ENCODE measurements at places on chromosomes 16 and 17.

- H3K36me3 ChIP-seq, result no peaks in the 10 kb centered on the region
- peaks cover 31% of the 10 kb centered on the region for H3K27me3 ChIP-seq
- peaks cover 10% of the 10 kb centered on the region for H3K4me1 ChIP-seq
- no peak overlapping the region for H3K27ac ChIP-seq
- no peak overlapping the region for H3K4me3 ChIP-seq
These were observed 219.7 kb upstream of the RPL38 start for GRCh38 chr17:73983621-73984400.

DNA sequence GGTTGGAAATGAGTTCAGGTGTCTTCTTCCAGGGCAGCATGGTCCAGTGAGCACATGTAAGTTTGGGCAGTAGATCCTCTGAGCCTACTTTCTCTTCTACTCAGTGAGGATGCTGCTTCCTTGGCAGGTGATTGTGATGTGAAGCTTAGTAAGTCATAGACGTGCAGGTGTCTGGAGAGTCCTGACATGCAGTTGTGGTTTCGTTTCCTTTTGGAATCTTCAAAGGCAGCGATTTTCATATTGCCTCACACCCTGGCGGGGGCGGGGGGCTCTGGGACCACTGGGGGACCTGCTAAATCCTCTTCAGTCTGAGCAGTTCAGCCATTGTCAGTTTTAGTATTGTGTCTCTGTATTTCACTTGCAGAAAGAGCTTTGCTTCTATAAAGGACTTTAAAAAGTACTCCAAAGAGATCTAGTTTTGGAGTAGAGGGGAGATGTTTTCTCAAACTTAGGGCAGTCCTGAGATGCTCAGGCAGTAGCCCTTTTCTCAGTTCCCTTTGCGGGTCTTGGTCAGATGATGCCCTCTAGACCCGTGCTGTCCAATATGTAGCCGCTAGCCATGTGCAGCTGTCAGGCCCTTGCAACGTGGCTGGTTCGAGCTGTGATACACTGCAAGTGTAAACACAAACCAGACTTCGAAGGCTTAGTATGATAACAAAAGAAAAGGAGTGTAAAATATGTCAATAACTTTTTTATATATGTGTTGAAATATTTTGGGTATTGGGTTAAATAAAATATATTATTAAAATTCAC lies 4.0 kb upstream of the CDK5R1 start:
- H3K27me3 ChIP-seq, result no peaks in the 10 kb centered on the region
- peaks cover 21% of the 10 kb centered on the region for H3K36me3 ChIP-seq
- H3K4me1 ChIP-seq, result peaks cover 5% of the 10 kb centered on the region
- H3K27ac ChIP-seq, result peak overlapping the region; percentile 29

- H3K4me1 ChIP-seq, result peaks cover 3% of the 10 kb centered on the region
- H3K4me3 ChIP-seq, result no peak overlapping the region
- DNase-seq, result no peak
These were observed 124.3 kb downstream of the SOCS1 start for GRCh38 chr16:11131706-11132105.

DNA sequence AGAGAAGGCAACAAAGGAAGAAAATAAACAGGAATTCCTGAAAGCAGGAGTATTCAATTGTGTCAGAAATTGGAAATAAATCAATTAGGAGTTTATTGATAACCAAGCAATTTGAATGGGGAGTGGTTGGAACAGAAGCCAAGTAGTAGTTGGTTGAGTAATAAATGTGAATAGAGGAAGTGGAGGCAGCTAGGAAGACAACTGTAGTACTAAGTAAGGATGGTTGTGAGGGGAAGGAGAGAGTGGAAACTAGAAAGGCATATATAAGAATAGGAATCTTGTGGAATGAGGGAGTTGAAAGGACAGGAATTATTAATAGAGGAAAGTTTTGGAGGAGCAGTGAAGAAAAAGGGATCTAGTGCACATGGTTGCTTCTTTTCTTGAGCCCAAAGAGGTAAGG lies 34.4 kb downstream of the NFAT5 start:
- no peak overlapping the region for H3K4me3 ChIP-seq
- peaks cover 24% of the 10 kb centered on the region for H3K4me1 ChIP-seq
- peak overlapping the region; percentile 0 for H3K27ac ChIP-seq
- H3K36me3 ChIP-seq, result peaks cover 3% of the 10 kb centered on the region
- H3K27me3 ChIP-seq, result no peaks in the 10 kb centered on the region

DNA sequence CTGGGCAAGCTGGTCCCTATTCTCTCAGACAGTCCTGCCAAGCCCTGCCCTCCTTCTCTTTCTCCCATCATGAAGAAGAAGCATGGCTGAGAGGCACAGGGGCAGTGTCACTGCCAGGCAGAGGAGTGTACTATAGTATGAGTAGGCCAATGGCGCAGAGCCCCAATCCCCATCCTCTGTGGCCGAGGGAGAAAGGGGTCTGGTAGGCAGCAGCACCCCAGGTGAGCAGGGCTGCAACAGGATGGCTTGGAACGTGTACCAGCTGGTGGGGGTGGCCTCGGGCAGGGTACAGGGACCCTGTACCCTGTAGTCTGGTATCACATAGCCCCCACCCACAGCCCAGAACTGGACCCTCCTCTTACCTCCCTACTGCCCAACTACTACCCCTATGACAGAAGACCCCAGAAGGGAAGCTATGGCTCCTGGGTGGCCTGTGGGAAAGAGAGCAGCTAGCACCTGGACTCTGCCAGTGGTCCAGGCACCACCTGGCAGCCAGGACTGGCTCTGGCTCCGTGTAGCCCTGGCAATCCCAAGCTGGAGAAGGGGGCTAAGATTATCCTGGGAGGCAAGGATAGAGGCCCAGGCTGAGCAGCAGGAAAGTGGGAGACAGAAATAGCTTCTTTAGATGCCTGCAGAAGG lies 4.4 kb downstream of the SMARCD2 start:
- no peak for DNase-seq
- H3K27me3 ChIP-seq, result no peaks in the 10 kb centered on the region
- H3K4me1 ChIP-seq, result peaks cover 22% of the 10 kb centered on the region
- H3K27ac ChIP-seq, result no peak overlapping the region

- H3K4me3 ChIP-seq, result no peak overlapping the region
- no peak for DNase-seq
- H3K27me3 ChIP-seq, result peaks cover 12% of the 10 kb centered on the region
These were observed 82.6 kb upstream of the GNAO1 start for GRCh38 chr16:56108724-56109123.

- peaks cover 30% of the 10 kb centered on the region for H3K4me1 ChIP-seq
- DNase-seq, result peak; percentile 54
- peak overlapping the region; percentile 84 for H3K4me3 ChIP-seq
- H3K36me3 ChIP-seq, result no peaks in the 10 kb centered on the region
- peak overlapping the region; percentile 94 for H3K27ac ChIP-seq
These were observed 13.2 kb downstream of the COPZ2 start for GRCh38 chr17:48024149-48025039.

DNA sequence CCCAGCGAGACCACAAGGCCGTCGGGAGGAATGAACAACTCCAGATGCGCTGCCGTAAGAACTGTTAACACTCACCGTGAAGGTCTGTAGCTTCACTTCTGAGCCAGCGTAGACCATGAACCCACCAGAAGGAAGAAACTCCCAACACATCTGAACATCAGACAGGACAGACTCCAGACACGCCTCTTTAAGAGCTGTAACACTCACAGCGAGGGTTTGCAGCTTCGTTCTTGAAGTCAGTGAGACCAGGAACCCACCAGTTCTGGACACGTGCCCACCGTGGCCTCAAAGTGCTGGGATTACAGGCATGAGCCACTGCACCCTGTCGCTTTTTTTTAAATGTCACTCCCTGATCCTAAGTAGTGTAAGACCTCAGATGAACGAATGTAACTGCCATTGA lies 17.3 kb downstream of the KPNA2 start:
- no peak overlapping the region for H3K27ac ChIP-seq
- no peaks in the 10 kb centered on the region for H3K27me3 ChIP-seq
- DNase-seq, result no peak
- H3K4me3 ChIP-seq, result no peak overlapping the region
- peaks cover 5% of the 10 kb centered on the region for H3K4me1 ChIP-seq

GRCh38 chr16:14364386-14365199 lies 265.5 kb downstream of the PARN start:
- peaks cover under 1% of the 10 kb centered on the region for H3K4me1 ChIP-seq
- H3K36me3 ChIP-seq, result no peaks in the 10 kb centered on the region
- no peak overlapping the region for H3K4me3 ChIP-seq
- H3K27ac ChIP-seq, result no peak overlapping the region

DNA sequence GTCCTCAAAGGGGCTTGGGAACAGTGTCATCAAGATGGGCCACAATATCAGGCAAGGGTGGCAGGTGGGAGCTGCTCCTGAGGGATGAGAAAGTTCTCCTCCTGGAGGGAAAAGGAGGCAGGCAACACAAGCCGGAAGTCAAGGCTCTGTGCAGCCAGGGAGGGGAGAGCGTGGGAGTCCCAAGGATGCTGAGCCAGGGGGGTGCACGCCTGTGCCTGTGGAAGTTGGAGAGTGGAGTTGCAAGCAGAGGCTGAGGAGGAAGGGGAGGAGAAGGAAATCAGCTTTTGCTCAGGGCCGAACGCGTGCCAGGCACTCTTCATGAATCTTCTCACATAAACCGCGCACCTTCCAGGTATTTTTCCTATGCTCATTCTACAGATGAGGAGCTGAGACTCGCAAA lies 7.4 kb upstream of the SLC13A2 start:
- peaks cover 10% of the 10 kb centered on the region for H3K27me3 ChIP-seq
- no peak overlapping the region for H3K4me3 ChIP-seq
- H3K4me1 ChIP-seq, result no peaks in the 10 kb centered on the region
- no peak for DNase-seq

- H3K27ac ChIP-seq, result no peak overlapping the region
- DNase-seq, result no peak
- H3K36me3 ChIP-seq, result no peaks in the 10 kb centered on the region
- H3K4me3 ChIP-seq, result no peak overlapping the region
- H3K27me3 ChIP-seq, result peaks cover 4% of the 10 kb centered on the region
- no peaks in the 10 kb centered on the region for H3K4me1 ChIP-seq
These were observed 180.0 kb downstream of the CHD9NB start for GRCh38 chr16:52872731-52873130.

- no peak for DNase-seq
- no peaks in the 10 kb centered on the region for H3K4me1 ChIP-seq
- H3K27ac ChIP-seq, result no peak overlapping the region
These were observed 388.1 kb downstream of the SHISA9 start for GRCh38 chr16:13289515-13289914.
